ENCODE measurements at places on chromosomes 2 and 18.

DNA sequence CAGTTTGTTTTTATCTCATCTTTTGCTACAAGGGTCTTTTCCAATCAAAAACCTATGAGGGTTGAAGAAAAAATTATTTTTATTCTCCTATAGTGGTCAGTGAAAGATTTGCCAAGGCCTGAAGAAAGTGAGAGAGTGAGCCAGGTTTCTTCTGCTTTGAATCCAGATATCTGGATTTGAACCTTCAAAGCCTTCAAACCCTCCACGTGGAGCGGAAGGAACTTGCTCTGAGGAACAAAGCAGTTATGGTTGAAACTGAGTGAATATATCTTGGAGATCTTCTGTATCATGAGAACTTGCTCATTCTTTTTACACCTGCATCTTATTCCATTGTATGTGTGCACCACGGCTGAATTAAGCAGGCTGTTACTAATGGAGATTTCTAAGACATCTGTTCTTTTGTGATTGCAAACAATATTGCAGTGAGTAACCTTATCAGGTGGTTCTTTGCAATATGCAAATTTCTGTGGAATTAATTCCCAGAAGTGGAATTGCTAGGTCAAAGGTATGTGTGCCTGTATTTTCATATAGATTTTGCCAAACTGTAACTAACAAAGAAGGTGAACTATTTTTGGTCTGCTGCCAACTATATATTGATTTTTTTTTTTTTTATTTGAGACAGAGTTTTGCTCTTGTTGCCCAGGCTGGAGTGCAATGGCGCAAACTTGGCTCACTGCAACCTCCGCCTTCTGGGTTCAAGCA lies 147.9 kb downstream of the B3GNT2 start:
- DNase-seq: no peak

- DNase-seq: no peak
These were observed 107.0 kb downstream of the BCL2L11 start for GRCh38 chr2:111227716-111228141.

- DNase-seq: no peak
These were observed 32.9 kb downstream of the EHD3 start for GRCh38 chr2:31266804-31267203.

DNA sequence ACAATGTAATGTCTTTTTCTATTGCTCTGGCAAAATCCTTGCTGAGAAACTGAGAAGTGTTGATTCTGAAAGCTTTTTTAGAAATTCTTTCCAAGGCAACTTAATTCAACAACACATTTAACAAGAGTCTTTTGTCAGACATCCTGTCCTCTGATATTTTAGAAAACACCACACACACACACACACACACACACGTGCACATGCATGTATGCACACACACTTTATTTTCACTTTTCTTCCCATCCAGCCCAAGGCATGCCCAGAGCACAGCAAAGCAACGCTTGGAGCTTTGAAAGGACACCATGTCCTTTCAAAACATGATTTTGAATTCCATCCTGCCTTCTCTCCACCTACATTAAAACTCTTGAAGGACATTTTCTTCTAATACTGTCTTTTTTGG lies 116.1 kb downstream of the ATL2 start:
- no peak for DNase-seq

- DNase-seq: peak; percentile 67
These were observed 3.0 kb downstream of the BUB1 start for GRCh38 chr2:110674620-110675555.

DNA sequence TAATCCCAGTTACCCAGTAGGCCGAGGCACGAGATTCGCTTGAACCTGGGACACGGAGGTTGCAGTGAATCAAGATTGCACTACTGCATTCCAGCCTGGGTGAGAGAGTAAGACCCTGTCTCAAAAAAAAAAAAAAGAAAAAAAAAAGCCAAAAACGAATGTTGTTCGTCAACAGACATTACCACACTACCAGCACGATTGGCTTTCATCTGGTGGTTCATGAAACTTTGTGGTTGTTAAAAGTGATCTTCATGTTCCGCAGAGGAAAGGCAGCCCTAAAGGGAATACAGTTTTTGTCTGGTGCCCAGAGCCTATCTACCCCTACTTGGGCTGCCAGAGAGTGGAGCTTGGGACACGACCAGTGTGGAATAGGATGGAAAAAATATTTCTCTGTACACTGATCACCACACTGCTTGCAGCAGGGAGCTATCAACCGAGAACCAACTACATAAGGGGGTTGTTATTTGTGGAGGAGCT lies 13.6 kb upstream of the CXCR4 start:
- DNase-seq: no peak

GRCh38 chr18:62152844-62153243 lies 34.0 kb downstream of the PIGN start:
- no peak for DNase-seq

- no peak for DNase-seq
These were observed 177.9 kb downstream of the DNAH6 start for GRCh38 chr2:84694088-84694622.

- no peak for DNase-seq
These were observed 16.2 kb downstream of the NEDD4L start for GRCh38 chr18:58060254-58060653.

DNA sequence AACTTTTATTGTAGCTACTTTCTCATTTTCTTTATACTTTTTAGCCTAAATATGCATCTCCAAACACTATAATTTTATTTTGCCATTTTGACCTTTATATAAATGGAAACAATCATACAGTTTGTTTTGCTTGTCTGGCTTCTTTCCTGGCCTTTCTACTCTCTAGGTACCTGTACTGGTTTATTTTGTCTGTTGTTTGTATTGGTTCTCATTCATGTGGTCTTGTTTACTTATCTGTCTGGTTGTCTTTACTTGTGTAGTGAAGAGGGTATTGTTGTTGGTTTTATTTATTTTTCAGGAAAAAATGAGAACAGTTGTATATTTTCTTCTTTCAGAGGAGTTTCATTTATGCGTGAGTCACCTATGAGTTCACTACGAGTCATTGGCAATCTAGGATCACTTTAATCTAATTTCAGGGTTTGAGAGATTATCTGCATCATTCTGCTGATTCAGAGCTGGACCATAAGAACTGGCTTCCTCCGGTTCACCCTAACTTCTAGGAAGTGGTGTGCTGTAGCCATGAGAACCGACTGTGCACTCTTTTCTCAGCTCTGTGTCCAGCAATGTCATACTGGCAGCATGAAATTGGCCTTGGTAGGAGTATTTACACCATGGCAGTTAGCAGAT lies 33.1 kb upstream of the HDAC4 start:
- no peak for DNase-seq

GRCh38 chr2:192230889-192231453 lies 36.2 kb upstream of the TMEFF2 start:
- no peak for DNase-seq

- no peak for DNase-seq
These were observed 22.8 kb downstream of the OTOF start for GRCh38 chr2:26455037-26455669.

GRCh38 chr2:219737270-219737691 lies 109.9 kb downstream of the SLC4A3 start:
- peak; percentile 1 for DNase-seq

- no peak for DNase-seq
These were observed 17.2 kb downstream of the SNORC start for GRCh38 chr2:232887171-232887850.

DNA sequence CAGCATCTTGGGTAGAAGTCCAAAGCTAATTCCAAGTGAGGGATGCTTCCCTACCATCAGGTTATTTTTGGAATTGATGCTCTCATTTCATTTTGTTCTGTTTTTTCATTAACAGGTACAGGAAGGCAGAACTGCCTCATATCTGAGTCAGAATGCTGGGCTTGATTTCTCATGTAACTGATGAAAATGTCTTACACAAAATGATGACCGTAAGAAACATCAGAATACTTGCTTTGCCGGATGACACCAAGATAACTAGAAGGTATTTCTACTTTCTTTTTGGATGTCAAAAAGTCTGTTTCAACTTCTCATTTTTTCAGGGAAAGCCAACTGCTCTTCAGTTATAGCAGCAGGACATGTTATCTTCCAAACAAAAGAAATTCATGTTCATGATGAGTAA lies 62.6 kb downstream of the ETAA1 start:
- DNase-seq: no peak

DNA sequence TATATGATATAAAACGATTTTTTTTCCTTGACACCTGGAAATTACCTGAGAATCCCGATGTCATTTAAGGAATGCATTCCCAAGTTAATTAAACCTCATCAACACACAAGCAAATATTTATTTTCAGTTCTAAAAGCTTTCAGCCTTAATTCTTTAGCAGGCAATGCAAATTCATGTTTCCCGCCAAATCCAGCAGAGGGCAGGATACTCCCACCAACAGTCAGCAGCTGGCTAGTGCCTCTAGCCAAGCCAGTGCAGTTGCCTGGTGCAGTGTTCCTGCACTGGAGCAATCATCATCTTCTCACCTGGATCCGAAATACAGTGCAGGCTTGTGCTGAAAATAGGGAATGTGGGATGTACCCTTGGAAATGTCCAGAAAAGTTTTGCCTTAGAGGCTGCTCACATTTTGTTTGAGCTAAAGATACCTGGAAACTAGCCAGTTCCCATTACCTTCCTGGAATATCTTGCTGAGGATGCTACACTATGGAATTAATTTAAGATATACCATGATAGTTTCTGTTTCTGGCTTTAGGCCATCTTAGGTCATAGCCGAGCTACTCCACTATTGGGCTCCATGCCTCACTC lies 48.4 kb upstream of the CYTIP start:
- DNase-seq: peak; percentile 69

DNA sequence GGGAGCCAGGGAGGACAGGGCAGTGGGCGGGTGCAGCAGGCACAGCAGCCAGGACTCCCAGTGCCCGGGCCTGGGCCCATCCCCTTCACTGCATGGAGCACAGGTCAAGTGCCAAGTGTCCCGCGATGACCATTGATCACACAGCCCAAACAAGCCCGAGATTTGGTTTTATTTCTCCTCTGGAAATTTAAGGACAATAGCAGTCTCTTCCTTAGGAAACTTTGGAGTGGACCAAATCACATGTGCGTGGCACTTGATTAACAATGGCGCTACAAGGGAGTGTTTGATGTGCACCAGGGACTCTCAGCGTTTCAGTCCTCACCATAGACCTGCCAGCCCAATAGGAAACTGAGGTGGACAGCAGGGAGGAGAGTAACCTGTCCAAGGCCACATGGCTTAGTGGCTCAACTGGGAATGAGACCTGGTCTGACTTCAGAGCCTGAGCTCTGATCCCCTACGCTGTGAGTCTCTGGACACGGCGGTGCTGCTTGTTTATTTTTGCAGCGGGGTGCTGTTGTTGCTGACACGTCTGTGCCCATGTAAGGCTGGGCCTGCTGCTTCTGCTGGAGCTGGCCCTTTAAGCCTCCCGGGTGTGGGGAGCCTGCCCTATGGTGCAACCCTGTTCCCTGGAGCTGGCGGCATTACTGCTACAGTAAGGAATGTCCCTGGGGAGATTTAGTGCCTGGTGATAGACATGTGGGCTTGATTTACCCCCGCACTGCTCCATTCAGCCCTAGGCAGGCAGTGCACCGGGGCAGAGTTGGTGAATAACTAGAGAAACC lies 194.2 kb downstream of the INHBB start:
- DNase-seq: no peak

DNA sequence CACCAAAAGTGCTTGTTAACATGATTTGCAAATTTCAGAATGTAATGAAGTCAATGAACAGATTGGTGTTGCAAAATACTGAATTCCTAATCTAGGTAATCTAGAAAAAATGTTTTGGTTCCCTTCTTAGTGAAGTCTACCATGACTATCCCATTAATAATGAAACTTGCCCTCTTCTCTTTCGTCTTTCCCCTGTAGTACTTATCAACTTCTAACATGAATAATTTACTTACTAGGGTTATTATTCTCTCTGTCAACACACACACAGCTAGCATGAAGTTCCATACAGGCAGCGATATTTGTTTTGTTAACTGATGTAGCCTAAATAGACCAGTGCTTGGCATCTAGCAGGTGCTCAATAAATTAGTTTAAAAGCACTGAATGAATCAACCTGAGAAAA lies 160.2 kb downstream of the NCK2 start:
- DNase-seq: no peak

DNA sequence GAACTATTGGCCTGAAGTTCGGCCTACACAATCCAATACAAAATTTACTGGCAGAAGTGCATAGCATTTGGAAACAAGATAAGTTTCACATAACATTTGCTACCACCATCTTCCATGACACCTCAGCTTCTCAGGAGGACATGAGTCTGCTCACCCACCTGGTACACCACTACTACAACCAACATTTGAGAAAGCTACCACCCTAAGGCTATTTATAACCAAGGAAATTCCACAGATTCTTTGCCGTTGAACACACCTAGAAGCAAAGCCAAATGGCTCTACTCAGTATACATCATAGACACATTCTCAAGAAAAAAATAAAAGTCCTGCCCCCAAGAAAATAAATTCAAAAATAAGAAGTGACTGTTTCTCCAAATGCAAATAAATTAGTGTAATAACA lies 145.3 kb downstream of the SPAG16 start:
- DNase-seq: no peak

- DNase-seq: no peak
These were observed 8.7 kb upstream of the HNMT start for GRCh38 chr2:137955536-137955935.

- peak; percentile 65 for DNase-seq
These were observed 48.5 kb upstream of the ASPRV1 start for GRCh38 chr2:70009762-70010575.

GRCh38 chr2:275466-275865 lies 10.7 kb downstream of the ACP1 start:
- no peak for DNase-seq

- DNase-seq: no peak
These were observed 15.5 kb downstream of the NCK2 start for GRCh38 chr2:105760191-105760590.

DNA sequence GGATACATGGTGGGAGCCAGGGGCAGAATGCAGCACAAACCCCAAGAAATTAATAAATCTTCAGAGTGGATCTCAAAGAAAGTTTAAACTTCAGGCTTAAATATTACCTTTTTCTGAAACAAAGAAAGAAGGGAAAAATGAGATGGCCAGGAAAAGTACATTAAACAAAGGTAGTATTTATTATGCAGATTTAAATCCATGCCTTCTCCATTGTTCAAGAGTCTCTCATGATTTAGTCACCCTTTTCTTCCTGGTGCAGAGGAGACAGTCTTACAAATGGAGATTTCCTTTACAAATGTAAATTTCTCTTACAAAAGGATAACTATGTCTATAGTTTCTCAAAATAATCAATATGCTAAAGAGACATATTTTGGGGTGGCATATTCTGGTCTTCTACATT lies 33.4 kb upstream of the PPM1B start:
- DNase-seq: no peak

DNA sequence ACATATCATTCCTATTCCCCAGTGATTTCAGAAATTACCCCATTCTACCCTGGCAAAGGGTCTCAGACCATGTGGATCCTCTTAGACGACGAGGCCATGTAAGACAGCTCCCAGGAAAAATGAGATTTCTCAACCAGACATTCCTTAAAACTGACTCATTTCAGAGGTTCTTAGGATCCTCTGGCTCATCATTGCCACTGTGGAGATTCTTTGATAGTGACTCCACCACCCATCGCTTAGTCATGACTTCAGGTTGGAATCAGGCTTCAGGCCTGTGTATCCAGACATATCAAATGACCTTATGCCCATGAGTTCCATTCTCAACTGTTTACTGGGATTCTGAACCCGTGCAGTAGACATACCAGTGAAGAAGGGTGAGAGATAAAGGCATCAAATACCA lies 245.6 kb upstream of the TCF4 start:
- DNase-seq: no peak

All from NCI-H2029 (cell line).